ENCODE measurements at places on chromosomes 5 and 9. TPM values are rescaled to one million over a fixed set of nuclear protein-coding genes. Genes with fewer than 3 reads are reported as not detected.

GRCh38 chr9:489198-490197, 274.8 kb downstream of the DOCK8 start:
- no peak for DNase-seq

- DNase-seq: no peak
These were observed 417.1 kb downstream of the KDM4C start for GRCh38 chr9:7174884-7175283.

DNA sequence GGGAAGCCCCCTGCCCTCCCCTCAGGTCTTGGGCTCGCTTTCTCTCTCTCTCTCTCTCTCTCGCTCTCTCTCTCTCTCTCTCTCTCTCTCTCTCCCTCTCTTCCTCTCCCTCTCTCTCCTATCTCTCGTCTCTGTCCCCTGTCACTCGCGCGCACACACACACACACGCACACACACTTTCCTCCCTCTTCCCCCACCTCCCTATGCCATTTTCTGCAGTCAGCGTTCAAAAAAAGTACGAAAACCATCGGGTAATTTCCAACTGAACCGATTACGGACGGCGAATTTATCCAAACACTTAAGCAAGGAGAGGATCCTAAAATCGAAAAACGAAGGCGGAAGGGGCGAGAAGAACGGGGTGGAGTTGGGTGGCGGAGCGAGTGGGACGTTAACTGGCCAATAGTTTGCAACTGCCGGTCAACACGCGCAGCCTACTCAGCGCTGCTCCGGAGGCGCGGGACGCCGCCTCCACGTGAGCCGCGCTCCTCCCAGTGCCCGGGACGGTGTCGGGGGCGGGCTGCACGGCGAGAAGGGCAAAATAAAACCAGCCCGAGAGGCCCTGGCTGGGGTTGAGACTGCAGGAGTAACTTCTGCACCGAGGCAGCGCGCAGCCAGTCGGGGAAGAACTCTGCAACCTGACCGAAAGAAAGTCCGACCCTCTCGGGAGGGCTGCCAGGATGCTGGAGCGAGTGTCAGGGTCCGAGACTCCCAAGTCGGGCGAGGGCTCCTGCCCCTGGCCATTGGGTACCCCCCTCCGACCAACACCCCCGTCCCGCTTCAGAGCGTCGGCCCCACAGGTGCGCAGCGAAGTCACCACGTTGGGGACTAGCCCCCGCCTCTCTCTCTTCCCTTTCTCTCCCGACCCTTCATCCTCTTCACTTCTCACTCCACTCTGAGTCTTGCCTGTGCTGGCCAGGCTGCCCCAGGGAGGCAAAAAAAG, 24.9 kb upstream of the ELAVL2 start:
- DNase-seq: no peak

GRCh38 chr9:102461156-102461819, 533.8 kb upstream of the CYLC2 start:
- DNase-seq: no peak

- no peak for DNase-seq
These were observed 16.0 kb downstream of the SERINC5 start for GRCh38 chr5:80239680-80240367.

The PCDHA11 gene
- 0.64 TPM for total RNA-seq

Data from Calu3 (cell line).